ENCODE measurements at places on chromosomes 12 and 14.
A peak's percentile ranks its signal among the peaks of the same experiment; 100 is the strongest.

DNA sequence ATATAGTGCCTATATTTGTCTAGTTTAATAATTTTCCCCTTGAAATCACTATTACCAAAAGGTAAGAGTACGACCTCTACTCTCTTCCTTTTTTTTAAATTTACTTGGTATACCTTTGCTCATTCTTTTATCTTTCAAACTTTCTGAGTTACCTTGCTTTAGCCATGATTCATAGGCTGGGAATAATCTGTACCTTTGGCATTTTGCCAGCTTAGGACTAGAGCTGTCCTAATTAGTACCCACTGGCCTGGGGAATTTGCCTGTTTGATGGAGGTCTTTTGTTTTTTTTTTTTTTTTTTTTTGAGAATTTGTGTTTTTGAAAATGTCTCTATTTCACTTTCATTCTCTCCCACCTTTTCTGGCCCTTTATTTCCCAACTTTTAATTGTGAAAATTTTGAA, 8.7 kb upstream of the SLC4A8 start:
- no peak for DNase-seq

DNA sequence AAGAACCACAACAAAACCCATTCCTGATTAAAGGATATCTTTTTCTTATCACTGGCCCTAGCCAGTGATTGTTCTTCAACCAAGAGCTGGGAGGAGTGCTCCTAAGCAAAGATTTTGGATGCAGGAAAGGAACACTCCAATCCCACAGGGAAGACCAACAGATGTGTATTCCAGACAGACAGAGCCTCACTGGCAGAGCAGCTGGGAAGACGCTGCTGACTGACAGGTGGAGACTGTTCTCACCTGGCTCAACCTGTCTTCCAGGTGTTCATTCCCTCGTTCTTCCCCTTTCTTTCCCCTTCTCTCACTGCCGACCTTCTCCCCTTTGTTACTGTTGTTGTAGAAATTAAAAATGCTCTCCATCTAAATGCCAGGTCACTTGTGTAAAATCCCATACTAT, 89.7 kb upstream of the CCDC198 start:
- no peak for DNase-seq

GRCh38 chr12:47718531-47718930, 6.8 kb downstream of the ENDOU start:
- no peak for DNase-seq

- DNase-seq: peak; percentile 48
These were observed 27.5 kb downstream of the TCHP start for GRCh38 chr12:109927622-109928021.

- no peak for DNase-seq
These were observed 4.6 kb upstream of the SYCP3 start for GRCh38 chr12:101743724-101744472.

DNA sequence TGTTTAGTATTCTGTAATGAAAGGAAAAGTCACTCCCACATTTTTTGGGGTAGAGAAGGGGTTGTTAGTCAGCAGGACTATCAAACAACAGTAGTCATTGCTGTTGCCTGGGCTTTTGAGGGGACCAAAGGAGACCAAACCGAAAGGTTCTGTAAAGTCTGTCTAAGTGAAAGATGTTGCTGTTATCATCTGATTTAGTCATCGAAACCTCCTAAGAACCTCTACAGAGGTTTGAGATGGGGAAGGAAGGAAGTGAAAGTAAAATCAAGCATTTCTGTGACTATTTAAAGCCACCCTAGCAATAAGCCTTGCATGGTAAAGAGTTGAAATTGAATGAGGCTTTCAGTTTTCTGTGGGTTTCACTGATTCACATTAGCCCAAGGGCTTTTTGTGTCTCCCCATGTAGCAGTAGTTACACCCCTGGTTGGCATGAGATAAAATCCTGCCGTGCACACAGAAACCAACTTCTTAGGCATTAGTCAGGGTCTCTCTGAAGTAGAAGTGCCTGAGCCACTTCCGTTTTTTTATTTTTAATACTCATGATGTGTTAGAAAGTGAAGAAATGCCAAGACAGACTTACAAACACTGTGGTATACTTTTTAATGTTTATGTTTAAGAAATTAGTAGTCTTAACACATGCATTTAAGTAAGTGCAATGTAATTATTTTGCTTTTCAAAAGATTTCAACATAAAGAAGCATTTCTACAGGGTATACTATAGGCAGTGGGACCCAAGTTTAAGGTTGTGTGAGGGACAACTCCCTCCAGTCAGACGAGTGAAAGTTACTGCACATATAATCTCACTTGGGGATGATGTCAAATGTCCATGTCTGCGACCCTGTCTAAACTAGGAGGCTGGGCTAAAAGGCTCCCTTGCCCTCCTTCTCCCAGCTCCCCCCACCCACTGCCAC, 50.4 kb downstream of the DYRK2 start:
- peak; percentile 44 for DNase-seq

GRCh38 chr12:124865728-124866127, 2.1 kb upstream of the SCARB1 start:
- no peak for DNase-seq

- DNase-seq: no peak
These were observed 142.1 kb downstream of the CNTN1 start for GRCh38 chr12:40834321-40834720.

- no peak for DNase-seq
These were observed 8.9 kb upstream of the ETNK1 start for GRCh38 chr12:22615963-22616501.

- no peak for DNase-seq
These were observed 17.9 kb downstream of the SERPINA1 start for GRCh38 chr14:94370524-94370910.

GRCh38 chr14:26694521-26694920, 96.7 kb upstream of the NOVA1 start:
- DNase-seq: no peak

GRCh38 chr12:65335021-65335714, 56.7 kb downstream of the MSRB3 start:
- DNase-seq: no peak

GRCh38 chr12:29796823-29797263, 13.1 kb upstream of the TMTC1 start:
- DNase-seq: no peak

DNA sequence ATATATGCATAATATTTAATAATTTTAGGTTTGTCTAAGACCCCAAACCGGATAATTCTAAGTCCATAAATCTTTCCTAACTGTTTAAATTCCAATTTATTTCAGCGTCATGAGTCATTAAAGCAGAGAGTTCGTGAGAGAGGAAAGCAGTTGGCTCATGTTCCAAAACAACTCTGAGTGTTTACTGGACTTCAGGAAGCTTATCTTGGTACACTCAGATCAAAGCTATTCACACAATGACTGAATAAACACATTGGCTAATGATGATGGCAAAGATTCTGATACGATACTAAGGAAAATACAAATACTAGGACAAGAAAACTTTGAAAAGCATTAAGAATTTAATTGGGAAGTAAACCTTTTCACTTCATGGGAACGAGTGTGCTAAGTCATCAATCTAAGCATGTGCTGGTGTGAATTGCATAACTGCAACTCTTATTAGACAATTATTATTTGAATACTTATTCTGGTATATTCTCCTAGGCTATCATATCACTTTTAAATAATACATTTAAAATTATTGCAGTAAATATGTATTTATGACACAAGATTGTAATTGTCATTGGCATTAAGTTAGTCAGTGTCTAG, 34.8 kb upstream of the CLEC14A start:
- DNase-seq: no peak

GRCh38 chr14:74898083-74898482, 16.4 kb downstream of the DLST start:
- no peak for DNase-seq

GRCh38 chr14:101945171-101945570, 19.2 kb upstream of the DYNC1H1 start:
- DNase-seq: no peak

DNA sequence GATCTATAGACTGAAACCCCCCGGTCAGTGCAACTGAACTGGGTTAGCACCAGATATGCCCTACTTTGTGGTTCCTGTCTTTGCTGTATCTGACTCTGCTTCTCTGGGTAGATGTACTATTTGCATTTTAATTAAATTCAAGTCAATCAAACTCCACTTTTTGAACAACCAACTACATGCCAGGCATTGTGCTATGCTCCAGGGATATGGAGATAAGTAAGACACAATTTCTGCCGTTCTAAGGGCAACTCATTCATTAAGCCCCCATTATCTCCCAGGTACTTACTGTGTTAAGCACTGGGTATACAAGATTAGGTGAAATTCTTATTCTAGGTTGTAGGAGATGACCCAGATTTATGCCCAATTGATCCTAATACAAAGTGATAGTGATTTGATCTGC, 62.7 kb upstream of the JDP2 start:
- DNase-seq: no peak

- DNase-seq: no peak
These were observed 13.2 kb upstream of the RXYLT1 start for GRCh38 chr12:63766498-63766897.

DNA sequence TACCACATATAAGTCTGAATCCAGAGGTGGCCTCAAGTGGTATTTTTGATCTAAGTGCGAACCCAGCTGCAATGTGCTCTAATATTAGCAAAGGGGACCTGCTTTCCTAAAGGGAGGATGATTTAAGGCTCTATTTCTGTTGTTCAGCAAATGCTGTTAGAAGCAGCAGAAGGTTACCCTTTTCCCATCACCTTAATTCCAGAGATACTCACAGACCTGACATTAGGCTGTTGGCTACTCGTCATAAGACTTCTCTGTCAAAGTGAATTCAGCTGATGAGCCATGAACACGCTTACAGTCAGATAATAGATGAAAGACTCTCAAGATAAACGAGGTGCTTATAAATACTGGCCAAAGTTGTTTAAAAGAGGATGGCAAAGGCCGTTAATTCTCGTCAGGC, 308.7 kb upstream of the DDHD1 start:
- no peak for DNase-seq

DNA sequence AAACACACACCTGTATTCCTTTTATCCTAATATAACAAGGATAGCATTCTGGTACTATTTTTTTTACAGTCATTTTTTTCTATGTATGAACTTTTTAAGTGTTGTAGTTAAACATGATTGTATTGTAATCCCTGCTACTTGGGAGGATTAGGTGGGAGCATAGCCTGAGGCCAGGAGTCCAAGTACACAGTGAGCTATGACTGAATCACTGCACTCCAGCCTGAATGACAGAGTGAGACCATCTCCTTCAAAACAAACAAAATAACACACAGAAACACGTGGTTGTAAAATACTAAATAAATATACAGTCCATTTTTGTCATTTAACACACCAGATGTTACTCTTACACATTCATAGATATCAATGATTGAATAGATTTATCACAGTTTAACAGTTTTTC, 56.9 kb downstream of the MAP4K5 start:
- DNase-seq: no peak

DNA sequence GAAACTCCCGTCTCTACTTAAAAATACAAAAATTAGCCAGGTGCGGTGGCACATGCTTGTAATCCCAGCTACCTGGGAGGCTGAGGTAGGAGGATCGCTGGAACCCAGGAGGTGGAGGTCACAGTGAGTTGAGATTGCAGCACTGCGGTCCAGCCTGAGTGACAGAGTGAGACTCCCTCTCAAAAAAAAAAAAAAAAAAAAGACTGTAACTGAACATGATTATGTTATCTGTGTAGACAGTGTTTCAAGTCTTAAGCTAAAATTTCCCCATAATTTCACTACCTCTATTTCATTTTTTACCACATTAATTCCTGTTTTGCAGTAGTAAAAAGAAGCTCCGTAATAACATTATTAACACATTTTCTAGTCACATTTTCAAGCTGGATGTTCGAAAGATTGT, 5.4 kb downstream of the PLBD1 start:
- DNase-seq: no peak

GRCh38 chr14:99522025-99522401, 40.8 kb downstream of the CCNK start:
- no peak for DNase-seq

GRCh38 chr14:33754261-33754660, 196.6 kb downstream of the EGLN3 start:
- DNase-seq: no peak

DNA sequence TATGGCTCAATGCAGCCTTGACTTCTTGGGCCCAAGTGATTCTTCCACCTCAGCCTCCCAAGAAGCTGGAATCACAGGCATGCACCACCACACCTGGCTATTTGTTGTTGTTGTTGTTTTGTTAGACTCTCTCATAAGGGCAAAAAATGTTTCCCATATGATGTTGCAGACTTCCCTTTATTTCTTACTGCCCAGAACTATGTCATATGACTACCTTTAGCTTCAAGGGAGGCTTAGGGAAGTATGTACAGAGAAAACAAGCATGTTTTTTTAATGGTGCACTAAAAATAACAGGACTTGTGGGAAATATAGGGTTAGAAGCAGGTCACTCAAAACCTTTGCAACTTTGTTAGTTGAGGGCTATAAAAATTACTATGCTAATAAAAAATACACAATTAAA, 4.3 kb upstream of the GPR19 start:
- DNase-seq: no peak

DNA sequence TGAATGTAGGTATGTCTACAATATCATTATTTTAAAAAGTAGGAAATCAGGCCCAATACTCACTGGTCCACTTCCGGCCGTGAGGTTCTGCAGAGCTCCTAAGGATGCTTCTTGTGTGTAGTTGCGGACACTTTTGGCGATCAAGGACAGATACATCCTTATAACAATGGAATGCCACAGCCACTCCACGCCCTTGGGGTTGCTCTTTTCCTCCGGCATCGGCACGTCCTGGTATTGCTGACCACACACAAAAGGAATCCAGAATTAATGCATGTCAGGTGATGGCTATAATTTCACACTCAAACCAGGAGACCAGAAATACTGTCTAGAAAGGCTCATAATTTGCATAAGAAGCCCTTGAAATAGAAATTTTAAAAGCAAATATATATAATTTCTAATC, 65.6 kb upstream of the YARS2 start:
- DNase-seq: no peak

- peak; percentile 77 for DNase-seq
These were observed 7.7 kb downstream of the UBC start for GRCh38 chr12:124906606-124907261.

DNA sequence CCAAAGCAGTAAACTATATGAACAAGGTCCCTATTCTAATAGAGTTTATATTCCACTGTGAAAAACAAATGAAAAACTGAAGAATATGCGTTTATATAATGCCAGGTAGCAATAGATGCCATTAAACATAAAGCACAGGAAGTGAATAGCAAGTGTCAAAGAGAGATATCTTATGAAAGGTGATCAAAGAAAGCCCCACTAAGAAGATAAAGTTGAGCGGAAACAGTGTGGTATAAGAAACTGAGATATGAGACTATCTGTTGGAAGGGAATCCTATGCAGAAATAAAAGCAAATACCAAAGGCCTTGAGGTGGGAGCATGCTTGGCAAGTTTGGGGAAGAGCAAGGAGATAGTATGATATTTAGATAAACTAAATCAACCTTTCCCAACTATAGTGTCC, 123.1 kb upstream of the FAR2 start:
- DNase-seq: no peak

- no peak for DNase-seq
These were observed 4.6 kb upstream of the SMUG1 start for GRCh38 chr12:54193434-54193833.

DNA sequence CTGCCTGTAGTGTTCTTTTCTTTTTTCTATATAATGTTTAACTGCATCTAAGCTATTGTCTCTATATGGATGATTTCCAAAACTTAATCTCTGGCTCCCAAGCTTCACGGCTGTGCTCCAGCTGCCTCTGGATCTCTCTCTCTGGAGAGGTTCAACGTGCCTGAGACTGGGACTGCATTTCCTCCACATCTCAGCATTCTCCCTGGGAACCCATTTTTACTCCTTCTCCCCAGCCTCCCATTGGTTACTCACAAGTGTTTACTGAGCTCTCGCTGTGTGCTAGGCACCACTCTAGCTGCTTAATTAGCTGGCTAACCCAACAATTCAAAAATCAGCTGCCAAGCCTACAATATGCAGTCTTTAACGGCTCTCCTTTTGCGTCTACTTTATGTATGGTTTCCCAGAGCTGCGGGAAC, 34.7 kb downstream of the FBXL14 start:
- DNase-seq: no peak

All from activated T-cell treated with anti-CD3 and anti-CD28 coated beads, Interleukin-2, amount 50 U/mL, for 24 hours (primary cell).